ENCODE measurements at places on chromosomes 6 and 20.

GRCh38 chr6:44001318-44002066, 125.8 kb downstream of the MRPL14 start:
- peak; percentile 71 for DNase-seq

DNA sequence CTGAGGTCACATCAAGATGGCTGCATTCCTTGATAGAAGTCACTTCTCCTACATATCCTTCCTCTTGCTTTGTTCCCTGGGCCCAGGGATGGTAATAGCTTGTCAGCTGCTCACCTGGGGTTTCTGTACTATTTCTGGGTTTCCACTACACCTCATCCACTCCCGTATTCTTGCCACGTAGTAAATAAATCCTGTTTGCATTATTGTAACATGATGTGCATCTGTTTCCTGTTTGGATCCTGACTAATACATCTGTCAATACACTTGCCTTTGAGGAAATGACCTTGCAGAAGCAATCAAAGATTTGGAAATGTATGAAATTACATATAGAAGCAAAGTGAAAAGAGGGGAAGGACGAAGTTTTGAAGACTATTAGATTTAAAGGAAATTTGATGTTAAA, 619.0 kb downstream of the PHF3 start:
- no peak for DNase-seq

GRCh38 chr6:108841377-108841855, 6.8 kb upstream of the ARMC2 start:
- no peak for DNase-seq

DNA sequence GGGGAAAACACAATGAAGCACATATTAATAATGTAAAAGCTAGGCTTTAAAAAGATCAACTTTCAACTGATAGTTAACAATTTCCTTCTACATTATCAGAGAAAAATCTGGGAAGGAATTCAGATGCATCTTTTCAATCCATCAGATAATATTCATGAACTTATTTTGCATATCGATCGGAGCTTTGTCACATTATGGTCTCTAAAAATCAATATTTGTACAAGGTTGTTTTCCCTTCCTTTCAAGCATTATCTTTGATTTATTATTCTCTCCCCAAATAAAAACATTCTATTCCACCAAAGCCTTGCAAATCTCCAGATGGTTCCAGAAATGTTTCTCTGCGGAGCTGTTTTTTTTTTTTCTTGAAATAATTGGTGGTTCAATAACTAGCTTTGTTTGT, 101.9 kb downstream of the GPR63 start:
- DNase-seq: no peak

DNA sequence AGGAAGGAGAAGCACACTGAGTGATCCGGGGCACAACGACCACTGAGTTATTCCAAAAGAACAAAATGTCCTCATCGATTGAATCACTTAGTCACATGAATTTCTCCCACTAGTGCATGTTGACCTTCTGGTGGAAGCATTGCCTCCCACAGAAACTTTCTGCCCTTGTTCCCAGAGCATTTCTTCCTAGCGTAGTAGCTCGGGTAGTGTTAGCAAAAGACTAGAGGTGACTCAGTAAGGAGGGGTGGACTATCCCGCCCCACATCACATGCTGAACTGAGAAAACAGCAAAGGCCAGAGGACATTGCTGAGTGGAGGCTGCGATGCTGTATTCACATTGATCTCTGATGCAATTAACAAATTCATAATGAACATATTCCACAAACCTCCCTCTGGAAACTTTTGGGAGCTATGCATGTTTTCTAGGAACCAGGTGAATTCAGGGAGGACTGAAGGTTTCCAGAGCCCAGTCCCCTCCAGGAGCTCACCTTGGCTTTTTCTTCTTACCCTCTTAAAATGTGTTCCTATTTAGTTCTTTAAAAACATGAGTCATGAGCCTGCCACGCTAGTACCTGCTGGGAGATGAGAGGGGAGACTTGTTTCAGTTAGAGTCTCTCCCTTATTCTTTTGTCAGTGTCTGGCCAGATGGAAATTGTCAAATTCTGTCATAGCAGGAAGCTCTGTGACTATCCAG, 507.9 kb downstream of the CDH26 start:
- no peak for DNase-seq
